Stomach (tissue), 19 donors: ENCODE measurements at places on chromosomes 4 and X. TPM values are rescaled to one million over a fixed set of nuclear protein-coding genes. Genes with fewer than 3 reads are reported as not detected.

DNA sequence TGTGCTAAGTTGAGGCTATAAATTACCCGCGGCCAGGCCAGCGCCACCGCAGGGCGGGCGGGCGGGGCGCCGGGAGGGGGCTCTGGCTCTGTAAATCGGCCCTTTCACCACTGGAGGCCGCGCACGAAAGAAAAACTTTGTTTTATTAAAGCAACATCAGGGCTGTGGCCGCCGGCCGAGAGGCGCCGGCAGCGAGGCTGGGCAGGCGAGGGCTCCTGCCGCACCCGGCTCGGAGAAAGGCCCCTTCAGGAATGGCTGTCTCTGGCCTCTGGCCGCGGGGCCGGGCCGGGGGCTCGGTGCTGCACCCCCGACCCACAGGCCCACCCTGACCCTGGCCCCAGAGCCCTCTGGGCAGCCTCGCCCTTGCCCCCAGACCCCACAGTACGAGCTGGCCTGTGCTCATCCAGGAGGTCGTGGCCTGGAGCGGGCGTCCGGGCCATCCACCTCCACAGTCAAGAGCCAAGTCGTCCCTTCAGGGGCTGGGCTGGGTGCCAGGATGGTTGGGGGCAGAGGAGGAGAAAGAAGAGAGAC is 29.5 kb upstream of the FGFR3 start:
- peak; percentile 37 for DNase-seq

- DNase-seq, result no peak
These were observed 115.9 kb downstream of the RAB28 start for GRCh38 chr4:13368217-13368616.

DNA sequence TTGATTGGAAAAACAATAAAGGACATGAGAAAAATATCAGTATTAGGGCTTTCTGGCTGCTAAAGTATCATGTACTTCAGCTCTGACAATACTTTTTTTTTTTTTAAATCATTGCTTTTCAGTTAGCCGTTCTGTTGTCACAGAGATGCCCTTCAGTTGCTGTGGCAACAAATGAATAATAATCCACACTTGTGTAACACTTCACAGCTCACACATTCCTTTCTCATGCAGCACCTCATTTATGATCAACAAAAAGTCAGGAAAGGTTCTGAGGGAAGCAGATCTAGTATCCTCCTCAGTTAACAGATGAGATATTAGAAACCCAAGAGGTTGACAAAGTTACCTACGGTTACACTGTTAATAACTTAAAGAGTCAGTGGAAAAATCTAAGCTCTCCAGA is 444.2 kb upstream of the SLIT2 start:
- DNase-seq, result no peak

DNA sequence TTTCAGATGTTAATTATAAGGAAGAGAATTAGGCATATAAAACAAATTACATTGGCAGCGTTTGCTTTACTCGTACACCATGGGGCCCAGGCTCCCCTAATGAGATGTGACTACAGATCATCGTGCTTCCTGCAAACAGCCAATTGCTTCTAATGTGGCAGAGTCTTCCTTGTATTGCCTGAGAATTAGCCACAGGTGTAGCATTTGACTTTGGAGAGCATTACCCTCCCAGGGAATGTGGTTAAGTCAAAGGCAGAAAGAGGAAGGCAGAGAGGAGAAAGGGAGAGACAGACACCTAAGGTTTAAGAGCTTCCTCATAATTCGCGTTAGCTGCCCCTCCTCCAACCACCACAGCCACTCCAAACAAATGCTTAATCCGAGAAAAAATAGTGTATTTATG is 97.0 kb downstream of the MID1IP1 start:
- DNase-seq, result peak; percentile 9

DNA sequence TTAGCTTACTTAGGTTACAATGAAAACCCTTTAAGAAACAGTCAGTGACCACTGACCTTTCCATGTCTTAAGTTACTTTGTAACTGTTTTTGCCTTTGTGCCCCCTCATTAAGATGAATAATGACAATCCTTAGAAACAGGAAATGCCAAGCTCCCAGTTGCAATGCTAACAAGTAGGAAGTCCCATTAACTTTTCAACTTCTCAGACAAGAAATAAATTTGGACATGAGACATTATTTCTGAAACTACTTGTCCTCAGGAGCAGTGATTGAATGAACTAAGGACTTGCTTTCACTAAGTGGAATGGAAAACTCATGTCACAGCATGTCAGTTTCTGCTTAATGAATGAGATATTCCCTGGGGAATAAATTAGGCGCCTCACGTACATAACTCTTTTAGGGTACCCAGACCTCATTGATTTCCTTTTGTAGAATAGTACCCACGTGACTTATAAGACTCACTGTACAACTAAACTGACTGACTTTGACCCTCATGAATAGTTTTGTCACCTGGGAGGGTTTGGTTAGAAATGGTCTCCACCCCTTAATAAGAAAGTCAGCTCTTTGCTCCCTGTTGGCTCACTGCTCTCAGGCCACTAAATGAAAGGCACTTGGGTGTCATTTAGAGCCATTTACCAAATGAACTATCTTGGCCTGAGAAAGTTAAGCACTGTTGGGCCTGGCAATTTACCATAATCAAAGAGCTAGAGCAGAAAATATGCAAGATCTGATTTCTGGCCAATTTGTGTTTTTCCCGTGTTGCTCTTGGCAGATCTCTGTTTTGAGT is 383.9 kb downstream of the RPA4 start:
- peak; percentile 15 for DNase-seq

- DNase-seq, result no peak
These were observed 43.9 kb upstream of the SLC25A4 start for GRCh38 chr4:185099024-185099682.

DNA sequence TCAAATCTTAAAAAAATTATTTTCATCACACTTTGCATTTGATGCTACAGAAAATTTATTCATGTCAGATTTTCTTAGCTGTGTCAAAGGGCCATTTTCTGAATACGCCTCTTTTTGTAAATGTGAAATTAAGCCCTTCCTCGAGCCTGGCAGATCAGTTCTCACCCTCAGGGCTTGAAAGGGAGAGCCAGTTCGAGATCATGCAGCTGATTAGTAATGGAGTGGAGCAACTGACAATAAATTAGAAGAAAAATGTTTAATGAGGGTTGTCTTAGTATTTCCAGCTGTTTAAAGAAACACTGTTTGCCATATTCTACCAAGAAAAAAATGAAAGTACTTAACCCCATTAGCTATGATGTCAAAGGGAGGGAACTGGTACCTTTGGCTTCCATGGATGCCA is 28.7 kb downstream of the CC2D2A start:
- no peak for DNase-seq

GRCh38 chr4:143667461-143667860 is 33.0 kb downstream of the FREM3 start:
- DNase-seq, result peak; percentile 78

DNA sequence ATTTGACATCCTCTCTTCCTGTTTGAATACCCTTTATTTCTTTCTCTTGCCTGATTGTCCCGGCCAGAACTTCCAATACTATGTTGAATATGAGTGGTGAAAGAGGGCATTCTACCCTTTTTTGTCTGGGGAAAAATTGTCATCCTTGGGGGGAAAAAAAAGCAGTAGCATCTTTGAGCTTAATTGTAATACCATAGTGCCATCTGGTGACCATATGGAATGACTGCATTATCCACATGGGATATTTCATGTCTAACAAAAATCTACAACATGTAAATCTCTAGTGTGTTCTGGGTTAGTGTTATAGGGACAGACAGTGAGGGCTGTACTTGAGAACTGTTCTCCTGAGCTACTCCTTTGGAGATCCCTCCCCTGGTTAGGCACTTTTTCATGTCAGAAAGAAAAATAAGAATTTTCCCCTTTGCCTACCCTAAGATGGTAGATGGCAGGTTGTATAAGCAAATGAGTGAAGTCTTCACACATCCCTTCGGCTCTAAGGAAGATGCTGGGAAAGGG is 26.0 kb downstream of the CAPN6 start:
- no peak for DNase-seq

- DNase-seq, result no peak
These were observed 73.5 kb upstream of the RAP2C start for GRCh38 chrX:132292793-132293192.

- no peak for DNase-seq
These were observed 58.0 kb downstream of the SEPTIN11 start for GRCh38 chr4:77007358-77008230.

- DNase-seq, result no peak
These were observed 464.4 kb downstream of the TRIML1 start for GRCh38 chr4:188603646-188604045.

- no peak for DNase-seq
These were observed 32.2 kb downstream of the GPAT3 start for GRCh38 chr4:83568062-83568461.

DNA sequence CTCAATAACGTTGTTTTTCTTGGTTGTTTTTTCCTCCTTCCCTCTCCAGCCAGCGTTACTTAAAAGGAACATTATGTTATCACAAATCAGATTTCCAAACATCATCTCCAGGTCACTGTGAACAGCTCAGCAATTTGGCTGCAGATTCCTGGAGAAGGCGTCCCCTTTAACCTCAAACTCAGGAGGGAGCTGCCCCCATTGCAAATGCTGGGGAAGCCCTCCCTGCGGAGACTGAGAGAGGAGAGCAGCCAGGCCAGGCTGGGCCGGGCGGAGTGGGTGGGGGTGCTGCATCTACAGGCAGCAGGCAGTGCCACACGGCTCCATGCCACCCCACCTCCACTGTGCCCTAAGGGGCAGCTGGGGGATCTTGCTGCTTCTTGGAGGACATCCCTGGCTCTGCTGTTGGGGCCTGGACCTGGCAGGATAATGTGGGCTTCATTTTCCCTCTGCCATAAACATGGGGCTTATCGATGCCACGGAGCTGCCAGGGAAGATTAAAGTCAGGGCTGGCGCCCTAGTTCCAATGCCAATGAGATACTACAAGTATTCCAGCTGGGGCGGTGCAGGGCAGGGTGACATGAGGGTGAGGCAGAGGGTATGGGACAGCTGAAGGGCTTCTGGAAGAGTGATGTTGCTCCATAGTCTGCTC is 148.8 kb downstream of the PJA1 start:
- DNase-seq, result peak; percentile 15

GRCh38 chrX:143615851-143616250 is 20.1 kb downstream of the SLITRK4 start:
- DNase-seq, result no peak

DNA sequence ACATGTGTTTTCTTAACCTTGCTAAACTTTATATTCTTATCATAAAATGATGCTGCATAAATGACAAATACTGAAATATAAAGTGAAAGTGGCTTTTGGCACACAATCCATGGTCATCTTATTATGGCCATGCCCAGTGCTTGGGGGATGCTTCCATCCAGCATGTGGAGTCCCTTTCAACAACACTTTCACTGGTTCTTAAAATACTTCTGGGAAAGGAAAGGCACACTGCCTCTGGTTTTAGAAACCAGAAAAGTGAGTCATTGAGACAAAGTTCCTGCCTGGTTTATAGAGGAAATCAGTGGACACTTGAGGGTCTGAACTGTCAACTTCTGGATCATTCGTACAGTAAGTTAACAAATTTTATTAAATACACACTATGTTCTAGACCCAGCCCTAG is 248.0 kb upstream of the ADAMTS3 start:
- DNase-seq, result no peak

Gene GLRA3
- total RNA-seq, result not detected

Gene LRIT3
- 1.0 TPM for total RNA-seq

Gene CLDN22
- total RNA-seq, result not detected

Gene DTHD1
- total RNA-seq, result not detected

Gene IL2RG
- total RNA-seq, result 8.2 TPM
